ENCODE measurements at places on chromosomes 5 and 9.

- DNase-seq: no peak
Observed at GRCh38 chr5:150138551-150139265, 16.9 kb downstream of the PDGFRB start.

DNA sequence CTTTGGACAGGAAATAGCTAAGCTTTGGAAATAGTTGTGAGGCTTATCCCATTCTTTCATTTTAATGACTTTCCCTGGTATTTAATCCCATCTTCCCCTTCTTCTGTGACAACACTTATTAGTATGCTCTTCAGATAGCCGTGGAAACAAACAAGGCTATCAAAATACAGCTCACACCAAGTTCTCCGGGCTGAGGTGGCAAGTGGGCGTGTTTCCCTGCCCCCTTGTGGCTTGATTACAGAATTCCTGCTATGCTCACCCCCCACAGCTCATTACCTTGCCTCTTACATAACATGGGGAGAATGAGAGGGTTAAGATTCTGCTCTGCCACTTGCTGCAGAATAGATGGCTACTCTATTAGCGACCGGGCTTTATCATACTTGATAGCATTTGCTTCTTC lies 437.1 kb upstream of the TLE4 start:
- DNase-seq: peak; percentile 1

GRCh38 chr5:18281947-18282581 lies 647.8 kb downstream of the TAF11L14 start:
- peak; percentile 76 for DNase-seq

DNA sequence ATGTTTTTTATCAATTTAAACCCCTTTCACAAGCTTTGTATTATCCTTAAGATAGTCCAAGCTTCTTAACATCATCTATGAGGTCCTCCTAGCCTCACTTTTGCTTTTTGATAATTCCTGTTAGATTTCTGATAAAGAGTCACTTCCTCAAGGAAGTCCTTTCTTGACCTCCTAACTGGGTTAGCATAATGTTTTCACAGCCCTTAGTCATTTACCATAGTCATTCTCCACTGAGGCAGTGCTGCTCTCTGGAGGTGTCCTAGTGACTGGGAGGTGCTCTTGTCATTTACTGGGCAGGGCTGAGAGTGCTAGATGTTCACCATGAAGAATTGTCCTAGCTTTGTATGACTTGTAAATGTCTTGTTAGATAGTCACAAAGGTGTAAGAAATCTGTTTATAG lies 26.4 kb downstream of the TNPO1 start:
- DNase-seq: peak; percentile 55

GRCh38 chr9:128836509-128837145 lies 7.0 kb upstream of the SPOUT1 start:
- DNase-seq: no peak

DNA sequence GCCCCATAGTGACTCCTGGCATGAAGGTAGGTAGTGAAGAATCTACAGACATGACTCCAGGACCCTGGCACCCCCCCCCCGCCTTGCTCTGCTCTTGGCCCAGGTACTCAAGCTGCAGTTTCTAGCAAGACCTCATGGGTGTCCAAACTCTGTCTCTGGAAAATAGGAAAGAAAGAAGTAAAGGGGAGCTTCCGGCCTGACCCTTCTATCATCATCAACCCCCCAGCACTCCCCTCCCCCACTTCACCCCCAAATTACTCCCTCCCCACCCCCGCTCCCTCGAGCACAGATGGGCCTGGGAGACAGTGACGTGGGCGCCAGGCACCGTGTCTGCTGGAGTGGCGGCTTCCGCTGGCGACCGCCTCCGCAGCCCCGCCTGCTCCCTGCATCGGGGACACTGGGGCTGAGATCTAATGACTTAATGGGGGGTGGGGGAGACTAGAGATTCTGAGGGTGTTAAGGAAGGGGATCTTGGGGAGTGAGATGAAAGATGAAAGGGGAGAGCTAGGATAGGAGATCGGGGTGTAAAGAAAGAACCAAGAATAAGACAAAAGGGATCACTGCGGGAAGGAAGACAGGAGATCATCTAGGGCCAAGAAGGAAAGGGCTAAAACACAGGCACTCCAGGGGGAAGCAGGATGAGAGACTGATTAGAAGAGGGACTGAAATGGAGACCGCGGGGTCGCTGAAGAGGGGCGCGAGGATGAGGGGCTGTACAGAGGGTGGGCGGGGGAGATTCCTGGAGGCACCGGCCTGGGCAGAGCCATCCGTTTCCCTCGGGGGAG lies 1.1 kb upstream of the DNAJB5 start:
- DNase-seq: no peak

DNA sequence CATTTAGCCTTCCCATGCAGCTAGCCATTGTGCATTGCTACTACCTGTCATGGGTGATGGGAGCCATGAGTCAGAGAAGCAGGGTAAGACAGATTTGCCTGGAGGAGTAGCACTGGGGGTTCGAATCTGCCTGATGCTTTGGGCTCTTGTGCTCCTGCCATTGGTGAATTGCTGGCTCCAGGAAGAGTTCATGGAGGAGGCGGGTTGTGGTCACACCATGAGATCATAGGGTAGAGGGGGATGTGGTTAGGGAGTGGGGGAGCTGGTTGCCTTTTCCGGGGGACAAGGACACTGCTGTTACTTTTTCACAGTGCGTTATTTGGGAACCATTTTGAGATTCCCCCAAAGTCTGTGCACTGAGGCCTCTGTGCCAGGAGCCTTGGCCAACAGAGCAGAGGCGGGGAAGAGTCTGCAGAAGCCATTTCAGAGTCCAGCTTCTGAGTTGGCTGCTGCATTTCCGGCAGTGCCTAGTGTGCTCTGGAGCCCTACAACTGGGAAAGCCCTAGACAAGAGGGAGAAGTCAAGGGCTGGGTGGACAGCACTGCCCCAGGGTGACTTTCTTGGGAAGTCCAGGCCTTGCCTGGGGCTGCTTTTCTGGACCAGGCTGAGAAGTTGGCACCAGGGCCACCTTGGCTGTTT lies 6.2 kb downstream of the ANGPTL2 start:
- no peak for DNase-seq

GRCh38 chr5:73264631-73265030 lies 91.6 kb downstream of the TMEM174 start:
- DNase-seq: no peak
